ENCODE measurements at places on chromosomes 6 and 20. TPM values are rescaled to one million over a fixed set of nuclear protein-coding genes. Genes with fewer than 3 reads are reported as not detected.

DNA sequence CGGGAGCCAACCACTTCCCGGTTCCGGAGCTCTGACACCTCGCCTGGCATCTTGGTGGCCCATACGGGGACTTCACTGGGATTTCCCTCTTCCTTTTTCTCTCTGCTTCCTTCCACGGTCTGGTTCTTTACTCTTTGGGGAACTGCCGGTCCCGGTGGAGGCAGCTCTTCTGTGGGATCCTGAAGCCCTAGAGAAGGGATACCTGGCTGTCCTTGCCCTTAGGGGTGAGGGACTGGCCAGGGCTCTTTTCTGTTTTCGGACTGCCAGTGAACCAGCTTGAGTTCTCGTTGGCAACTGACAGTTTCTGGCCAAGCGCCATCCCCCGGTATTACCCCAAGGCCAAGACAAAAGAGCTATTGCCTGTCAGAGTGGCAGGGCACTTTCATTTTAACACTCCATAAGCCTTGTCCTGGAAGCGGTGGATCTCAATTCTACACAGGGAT is 880 bp upstream of the CPXM1 start:
- H3K27ac ChIP-seq = no peak overlapping the region
- DNase-seq = peak; percentile 7
- H3K4me3 ChIP-seq = no peak overlapping the region

DNA sequence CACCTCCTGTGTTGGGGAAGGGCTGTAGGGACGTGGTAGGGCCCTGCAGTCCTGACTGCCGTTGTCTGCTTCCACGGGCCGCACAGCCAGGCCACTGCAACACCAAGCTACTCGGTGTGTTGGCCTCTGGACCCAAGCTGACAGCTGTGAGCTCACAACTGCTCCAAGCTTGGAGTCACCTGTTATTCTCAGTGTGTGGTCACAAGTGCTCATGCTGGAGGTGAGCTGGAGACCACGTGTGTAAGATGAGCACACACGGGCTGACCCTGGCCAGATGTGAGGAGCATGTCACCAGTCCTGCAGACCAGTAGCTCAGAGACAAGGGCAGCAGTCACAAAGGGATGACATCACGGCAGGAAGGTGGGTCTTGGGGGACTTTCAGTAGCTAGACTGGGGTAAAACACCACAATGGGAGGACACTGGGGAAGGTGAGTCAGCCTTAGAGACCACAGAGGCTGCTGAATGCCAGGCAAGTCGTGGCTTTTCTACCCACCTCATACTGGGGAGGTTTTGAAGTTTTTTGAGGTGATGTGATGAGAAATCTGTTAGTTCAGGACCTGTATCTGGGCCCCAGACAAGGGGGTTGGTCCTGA is 87.3 kb downstream of the FAM120B start:
- DNase-seq = no peak
- H3K4me3 ChIP-seq = no peak overlapping the region
- no peak overlapping the region for H3K27ac ChIP-seq
- no peaks in the 10 kb centered on the region for H3K4me1 ChIP-seq
- H3K27me3 ChIP-seq = no peaks in the 10 kb centered on the region
- peaks cover 48% of the 10 kb centered on the region for H3K36me3 ChIP-seq

Gene DLL1
- 4.5 TPM for polyA plus RNA-seq

GRCh38 chr6:14144678-14145113 is 27.1 kb downstream of the CD83 start:
- DNase-seq = peak; percentile 66
- H3K36me3 ChIP-seq = no peaks in the 10 kb centered on the region
- no peaks in the 10 kb centered on the region for H3K27me3 ChIP-seq
- H3K4me1 ChIP-seq = no peaks in the 10 kb centered on the region
- H3K27ac ChIP-seq = no peak overlapping the region

DNA sequence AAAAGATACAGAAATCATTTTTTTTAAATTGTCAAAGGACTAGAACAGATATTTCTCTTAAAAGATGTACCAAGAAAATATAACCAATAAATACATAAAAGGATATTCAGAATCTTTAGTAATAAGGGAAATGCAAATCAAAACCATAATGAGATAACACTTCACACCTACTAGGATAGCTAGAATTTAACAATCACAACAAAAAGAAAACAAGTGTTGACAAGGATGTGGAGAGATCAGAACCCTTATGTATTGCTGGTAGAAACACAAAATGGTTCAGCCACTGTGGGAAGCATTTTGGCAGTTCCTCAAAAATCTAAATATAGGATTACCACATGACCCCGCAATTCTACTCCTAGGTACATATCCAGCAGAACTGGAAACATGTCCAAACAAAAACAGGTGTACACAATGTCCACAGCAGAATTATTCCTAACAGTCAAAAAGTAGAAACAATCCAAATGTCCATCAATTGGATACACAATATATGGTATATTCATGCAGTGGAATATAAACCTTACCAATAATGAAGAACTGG is 211.0 kb downstream of the LRFN2 start:
- H3K36me3 ChIP-seq = no peaks in the 10 kb centered on the region
- H3K4me3 ChIP-seq = no peak overlapping the region
- H3K27me3 ChIP-seq = no peaks in the 10 kb centered on the region
- no peak for DNase-seq

DNA sequence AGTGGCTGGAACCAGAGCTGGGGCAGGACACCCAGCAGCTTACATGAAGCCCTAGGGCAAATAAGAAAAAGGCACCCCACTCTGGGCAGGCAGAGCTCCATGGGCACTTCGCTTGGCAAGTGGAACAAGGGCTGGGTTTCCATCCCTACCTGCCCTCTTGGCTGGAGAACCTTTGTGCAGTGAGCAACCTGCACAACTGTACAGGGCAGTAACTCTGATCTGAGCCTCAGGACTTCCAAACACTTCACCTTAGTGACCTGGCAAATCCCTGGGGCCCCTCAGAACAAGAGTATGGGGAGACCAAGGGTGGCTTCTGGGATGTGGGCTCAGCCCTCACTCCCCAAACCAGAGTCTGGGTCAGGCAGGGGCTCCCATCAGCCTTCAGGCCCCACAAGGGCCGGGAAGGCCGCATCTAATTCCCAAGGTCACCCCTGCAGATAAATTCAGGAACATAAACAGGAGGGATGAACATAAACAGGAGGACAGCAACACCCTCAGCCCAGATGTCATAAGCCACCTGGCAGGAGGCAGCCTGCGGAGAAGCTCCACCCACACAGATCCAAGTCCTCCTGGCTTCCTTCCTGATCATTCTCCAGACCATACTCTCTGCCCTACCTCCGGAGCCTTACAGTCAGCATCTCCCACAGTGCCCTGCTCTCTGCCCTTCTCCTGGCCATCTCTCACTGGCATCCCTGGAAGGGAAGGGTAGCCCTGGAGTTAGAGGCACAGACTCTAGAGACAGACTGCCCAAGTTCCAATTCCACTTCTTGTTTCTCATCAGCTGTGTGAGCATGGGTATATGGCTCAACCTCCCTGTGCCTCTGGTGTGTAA is 37.5 kb downstream of the HNF4A start:
- DNase-seq = no peak
- no peaks in the 10 kb centered on the region for H3K27me3 ChIP-seq
- H3K4me3 ChIP-seq = no peak overlapping the region
- H3K36me3 ChIP-seq = no peaks in the 10 kb centered on the region

GRCh38 chr6:159981403-159982245 is 12.7 kb downstream of the IGF2R start:
- H3K27ac ChIP-seq = peak overlapping the region; percentile 86
- peaks cover 73% of the 10 kb centered on the region for H3K4me1 ChIP-seq
- H3K36me3 ChIP-seq = no peaks in the 10 kb centered on the region
- DNase-seq = no peak
- H3K27me3 ChIP-seq = no peaks in the 10 kb centered on the region

Gene TMEM74B
- polyA plus RNA-seq = 1.6 TPM

DNA sequence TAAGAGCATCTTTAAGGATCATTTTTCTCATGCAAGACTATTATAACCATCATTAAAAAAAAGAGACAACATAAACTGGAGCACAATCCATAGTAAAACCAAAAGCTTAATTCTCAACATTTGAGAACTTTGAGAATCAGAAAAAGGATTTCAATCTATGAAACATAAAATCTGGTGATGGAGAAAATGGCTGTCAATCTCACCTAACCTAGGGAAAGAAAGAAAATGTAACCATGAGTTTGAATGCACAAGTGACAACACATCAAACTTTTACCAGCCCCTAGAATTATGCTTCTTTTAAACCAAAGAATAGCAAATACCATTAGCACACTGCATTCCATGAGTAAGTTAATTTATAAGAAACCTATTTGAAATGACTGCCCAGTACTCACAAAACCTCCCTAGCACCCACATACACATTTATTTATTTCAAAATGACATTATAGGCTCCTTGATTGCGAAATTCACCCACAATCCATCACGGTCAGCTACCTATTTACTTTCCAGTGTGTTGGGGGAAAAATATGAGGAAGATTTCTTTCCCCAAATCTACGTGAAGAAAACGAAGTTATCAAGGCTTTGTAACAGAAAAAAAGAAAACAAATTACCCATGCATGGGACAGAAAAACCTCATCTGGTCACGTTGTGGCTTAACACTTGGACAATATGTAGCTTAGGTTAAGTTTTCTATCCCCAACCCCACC is 828 bp downstream of the ASCC3 start:
- peak overlapping the region; percentile 89 for H3K4me3 ChIP-seq
- peak overlapping the region; percentile 80 for H3K27ac ChIP-seq
- H3K36me3 ChIP-seq = no peaks in the 10 kb centered on the region
- H3K27me3 ChIP-seq = no peaks in the 10 kb centered on the region

Gene PTCHD4
- 0.24 TPM for polyA plus RNA-seq

GRCh38 chr6:138455746-138456400 is 43.4 kb downstream of the NHSL1 start:
- no peaks in the 10 kb centered on the region for H3K36me3 ChIP-seq
- no peaks in the 10 kb centered on the region for H3K27me3 ChIP-seq
- peak; percentile 22 for DNase-seq
- H3K4me1 ChIP-seq = no peaks in the 10 kb centered on the region
